ENCODE measurements at places on chromosomes 6 and 20.
A peak's percentile ranks its signal among the peaks of the same experiment; 100 is the strongest.

DNA sequence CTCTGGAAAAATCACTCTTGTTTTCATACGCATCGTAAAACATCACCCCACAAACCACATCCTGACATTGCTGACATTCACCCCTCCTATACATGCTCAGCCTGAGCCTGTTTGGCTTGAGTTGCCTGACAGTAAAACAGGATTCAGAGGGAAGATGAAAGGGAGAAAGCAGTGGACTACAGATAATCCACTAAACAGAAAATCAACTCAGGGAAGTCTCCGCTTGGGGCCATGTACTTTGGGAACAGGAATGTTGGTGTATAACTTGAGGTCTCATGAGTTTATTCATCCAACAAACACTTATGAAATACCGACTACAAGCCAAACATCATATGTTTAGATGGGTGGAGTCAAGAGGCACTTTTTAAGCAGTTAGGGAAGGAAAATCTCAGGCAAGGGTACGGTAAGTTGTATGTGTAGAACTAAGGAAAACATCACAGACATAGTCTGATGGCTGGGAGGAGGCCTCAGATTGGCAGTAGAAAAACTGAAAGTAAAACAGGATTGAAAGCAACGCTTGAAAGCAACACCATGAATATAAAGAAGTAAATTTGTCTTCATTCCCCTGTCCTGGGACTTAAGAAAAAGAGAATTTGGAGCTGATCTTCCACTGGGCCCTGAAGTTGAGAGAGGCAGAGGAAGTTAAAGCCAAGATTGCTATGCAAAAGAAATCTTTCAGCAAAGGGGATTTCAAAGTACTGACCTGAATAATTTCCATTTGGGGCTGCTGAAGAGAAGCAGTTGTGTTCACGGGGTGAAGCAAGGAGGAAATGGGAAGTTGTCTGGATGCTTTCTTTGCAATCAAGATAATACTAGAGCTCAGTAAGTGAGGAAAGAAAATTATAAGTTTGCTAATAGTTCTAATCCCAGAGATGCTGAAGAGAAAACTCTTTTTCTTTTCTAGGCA is 28.8 kb downstream of the PDE7B start:
- peak; percentile 85 for DNase-seq

DNA sequence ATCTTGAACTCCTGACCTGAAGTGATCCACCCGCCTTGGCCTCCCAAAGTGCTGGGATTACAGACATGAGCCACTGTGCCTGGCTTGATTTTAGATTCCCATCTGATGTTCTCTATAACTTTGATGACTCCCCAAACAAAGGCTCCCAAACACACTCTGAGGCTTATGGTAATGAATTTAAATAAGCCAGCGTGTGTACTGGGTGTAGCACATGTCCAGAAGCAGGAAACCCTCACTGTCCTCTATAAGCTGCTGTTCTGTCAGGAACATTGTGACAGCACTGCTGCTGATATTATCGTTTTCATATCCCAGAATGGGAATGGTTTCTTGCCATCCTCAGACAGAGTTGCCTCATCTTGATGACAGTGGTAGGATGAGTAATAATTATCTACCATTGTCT is 54.1 kb upstream of the SALL4 start:
- no peak for DNase-seq

DNA sequence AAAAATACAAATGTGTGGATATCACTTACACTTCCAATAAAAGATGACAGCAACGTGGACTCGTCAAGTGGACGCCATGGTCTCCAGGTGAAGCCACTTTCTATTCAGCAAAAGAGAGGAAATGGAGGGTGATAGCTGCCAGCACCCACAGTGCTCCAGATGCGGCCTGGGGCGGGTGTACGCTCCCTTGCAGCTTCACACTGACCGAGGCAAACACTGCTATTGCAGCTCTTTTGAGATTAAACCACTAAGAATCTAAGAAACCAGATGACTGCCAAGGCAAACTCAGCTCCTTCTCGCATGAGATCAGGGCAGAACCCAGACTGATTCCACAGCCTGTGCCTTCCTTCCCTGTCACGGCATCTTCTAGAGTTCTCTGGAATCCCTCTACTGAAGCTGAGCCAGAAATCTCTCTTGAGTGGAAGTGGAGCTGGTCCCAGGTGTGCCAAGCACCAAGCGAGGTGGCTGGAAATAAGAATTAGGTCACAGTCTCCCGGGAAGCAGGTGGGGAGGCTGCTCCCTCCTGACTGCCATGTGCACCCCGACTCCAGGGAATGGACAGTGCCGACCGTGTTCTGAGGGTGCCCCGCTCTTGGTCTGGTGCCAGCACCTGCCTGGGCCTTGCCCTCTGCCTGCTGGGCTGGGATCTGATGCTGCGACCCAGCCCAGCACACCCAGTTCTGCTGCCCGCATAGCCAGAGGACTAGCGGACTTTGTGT is 90.1 kb upstream of the AFDN start:
- no peak for DNase-seq

DNA sequence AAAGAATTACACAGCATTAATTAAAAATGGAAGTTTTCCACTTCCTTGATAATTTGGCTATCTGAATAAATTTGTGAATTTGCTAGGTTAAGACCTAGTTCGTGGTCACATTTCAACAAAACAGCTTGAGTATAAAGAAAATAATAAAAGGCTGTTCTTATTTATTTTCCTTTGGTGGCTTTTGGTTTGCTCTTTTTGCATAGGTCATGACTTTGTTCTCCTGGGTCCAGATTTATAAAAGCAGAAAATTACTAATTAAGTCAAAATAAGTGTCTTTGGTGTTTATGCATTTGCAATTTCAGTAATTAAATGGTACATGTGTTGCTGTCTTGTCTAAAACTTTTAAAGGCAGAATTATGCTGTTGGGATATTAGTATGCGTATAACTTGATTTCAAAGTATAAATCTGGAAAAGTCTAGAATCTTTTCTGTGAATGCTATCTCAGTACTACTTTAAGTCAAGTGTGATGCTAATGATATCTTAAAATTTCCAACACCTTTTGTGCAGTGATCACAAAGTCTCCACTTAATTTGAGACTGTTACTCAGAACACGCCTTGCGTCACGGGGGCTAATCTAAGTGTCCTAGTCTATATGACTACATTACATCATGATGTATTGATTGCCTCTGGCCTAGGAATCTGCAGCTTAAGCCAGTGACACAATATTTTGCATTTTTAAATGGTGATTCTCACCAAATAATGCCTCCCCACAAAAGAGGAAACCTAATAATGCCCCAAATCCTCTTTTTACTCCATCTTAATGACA is 41.0 kb downstream of the GNAS start:
- DNase-seq: no peak

- no peak for DNase-seq
These were observed 563 bp downstream of the MGME1 start for GRCh38 chr20:17969278-17969883.

- no peak for DNase-seq
These were observed 35.4 kb downstream of the CEP250 start for GRCh38 chr20:35490736-35491181.

- DNase-seq: no peak
These were observed 2.9 kb upstream of the PNISR start for GRCh38 chr6:99427988-99428387.
